Cardiac fibroblast (primary cell): ENCODE measurements at places on chromosomes 7 and 10.
A peak's percentile ranks its signal among the peaks of the same experiment; 100 is the strongest.

DNA sequence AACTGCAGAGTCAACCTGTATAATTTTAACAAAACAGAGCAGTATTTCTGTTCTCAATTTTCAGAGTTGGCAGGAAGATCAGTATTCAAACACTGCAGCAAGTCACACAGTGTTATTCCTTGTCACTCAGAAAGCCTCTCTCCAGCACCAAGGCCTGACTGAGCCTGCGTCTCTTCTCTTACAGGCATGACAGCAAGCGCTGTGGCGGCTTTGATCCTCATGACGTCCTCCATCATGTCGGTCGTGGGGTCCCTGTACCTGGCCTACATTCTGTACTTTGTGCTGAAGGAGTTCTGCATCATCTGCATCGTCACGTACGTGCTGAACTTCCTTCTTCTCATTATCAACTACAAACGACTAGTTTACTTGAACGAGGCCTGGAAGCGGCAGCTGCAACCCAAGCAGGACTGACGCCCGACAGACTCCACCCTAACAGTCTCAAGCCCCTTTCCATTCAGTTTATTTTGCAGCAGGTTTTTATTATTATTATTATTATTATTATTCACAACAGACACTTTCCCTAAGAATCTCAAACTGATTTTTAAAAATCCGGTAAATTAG is 28.0 kb downstream of the GUSB start:
- DNase-seq = no peak

- peak; percentile 92 for DNase-seq
These were observed 1107.2 kb downstream of the NRG3 start for GRCh38 chr10:82982110-82982608.

- DNase-seq = no peak
These were observed 302.5 kb downstream of the ACTR3B start for GRCh38 chr7:153061910-153062528.

DNA sequence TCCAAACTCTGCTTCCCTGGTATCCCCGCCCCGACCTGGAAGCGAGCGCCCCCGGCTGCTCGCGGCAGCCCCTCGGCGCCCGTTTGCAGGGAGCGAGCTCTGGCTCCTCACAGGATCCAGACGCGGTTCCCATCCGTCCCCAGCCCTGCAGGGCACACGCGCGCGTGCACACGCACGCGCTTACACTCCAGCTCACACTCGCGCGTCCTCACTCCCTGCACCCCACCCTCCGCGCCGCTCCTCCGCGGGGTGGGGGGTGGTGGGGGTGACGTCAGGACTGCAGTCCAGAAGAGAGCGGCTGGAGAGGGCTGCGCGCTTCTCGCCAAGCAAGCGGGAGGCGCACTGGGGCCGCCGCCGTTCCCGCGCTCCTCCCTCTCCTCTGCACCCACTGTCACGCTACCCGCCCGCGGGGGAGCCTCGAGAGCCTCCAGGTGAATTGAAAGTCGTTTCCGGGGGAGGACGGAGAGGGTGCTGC is 255.6 kb downstream of the OTUD1 start:
- DNase-seq = peak; percentile 13

DNA sequence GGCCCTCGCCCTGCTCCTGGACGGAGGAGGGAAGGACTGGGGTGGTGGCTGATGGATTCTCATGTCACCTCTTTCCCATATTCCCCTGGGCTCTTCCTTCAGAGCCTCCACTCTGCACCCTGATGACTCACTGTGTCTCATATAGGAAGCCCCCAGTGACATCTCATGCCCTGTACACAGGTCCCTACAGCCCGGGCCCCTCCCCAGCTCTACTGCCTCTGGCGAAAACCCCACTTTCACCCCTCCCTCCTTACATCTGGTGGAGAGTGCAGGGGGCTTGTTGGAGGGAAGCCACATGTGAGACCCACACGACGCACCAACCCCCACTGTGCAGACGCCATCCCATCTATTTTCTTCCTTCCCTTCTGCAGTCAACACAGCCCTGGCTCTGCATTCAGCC is 72.8 kb upstream of the ZNF479 start:
- no peak for DNase-seq

- DNase-seq = peak; percentile 37
These were observed 586.6 kb downstream of the SUGCT start for GRCh38 chr7:40721342-40721949.

DNA sequence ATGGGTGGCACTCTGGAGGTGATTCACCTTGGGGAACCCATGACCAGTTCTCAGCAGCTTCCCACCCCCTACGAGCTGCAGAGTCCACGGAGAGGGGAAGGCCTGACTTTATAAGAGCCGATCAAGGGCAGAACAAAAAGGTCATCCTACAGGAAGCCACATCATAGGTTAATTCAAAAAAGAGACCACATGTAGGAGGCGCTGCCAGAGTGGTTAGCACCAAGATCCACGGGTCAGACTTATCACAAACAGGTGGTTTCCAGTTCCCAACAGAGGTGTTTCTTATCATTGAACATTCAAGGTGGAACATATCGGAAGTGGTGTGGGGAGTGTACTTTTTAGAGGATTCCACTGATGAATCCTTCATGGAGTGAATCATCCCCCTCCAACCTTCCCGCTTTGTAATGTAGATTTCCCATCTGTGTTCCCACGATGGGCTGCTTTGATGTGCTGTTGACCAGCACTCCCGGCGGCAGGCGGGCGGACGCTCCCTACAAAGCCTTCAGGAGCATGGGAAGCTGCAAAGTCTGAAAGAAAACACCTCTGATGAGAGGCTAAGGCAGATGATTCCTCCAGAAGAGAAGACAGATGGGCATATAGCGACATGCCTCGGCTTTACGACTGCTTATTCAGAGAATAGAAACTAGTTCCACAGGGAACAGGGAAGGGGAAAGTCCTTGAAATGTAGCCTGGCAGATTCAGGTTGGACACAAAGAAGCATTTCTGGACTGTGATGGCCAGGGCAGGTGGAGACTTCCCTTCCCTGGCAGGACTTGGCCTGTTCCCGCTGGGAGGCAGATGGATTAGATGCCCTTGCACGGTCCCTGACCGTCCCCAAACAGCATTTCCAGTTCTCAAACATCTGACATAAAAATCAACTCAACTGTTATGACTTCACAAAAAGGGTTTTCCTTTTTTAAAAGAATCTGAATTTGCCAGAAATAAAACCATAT is 66.5 kb downstream of the AFAP1L2 start:
- no peak for DNase-seq

- DNase-seq = no peak
These were observed 11.4 kb downstream of the ELN start for GRCh38 chr7:74039337-74039736.
